ENCODE measurements at places on chromosomes 2 and 18. TPM values are rescaled to one million over a fixed set of nuclear protein-coding genes. Genes with fewer than 3 reads are reported as not detected.

GRCh38 chr18:25175558-25176517 is 176.1 kb downstream of the ZNF521 start:
- DNase-seq = no peak

DNA sequence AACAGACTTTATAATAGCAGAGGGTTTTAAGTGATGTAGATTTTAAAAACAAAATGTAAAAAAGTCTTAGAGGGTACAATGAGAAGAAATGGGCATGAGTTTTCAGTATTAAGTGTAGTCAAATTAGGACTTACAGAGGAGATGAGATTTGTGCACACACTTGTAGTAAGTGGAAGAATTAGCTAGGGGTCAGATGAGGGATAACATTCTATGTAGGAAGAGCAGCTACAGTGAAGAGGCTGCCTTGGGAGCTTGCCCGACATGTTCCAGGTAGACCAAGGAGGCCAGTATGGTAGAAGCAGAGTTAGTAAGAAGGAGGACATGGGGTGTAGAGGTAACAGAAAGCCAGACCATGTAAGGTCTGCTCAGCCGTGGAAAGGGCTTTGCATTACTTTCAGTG is 189.2 kb upstream of the DSEL start:
- no peak for DNase-seq

DNA sequence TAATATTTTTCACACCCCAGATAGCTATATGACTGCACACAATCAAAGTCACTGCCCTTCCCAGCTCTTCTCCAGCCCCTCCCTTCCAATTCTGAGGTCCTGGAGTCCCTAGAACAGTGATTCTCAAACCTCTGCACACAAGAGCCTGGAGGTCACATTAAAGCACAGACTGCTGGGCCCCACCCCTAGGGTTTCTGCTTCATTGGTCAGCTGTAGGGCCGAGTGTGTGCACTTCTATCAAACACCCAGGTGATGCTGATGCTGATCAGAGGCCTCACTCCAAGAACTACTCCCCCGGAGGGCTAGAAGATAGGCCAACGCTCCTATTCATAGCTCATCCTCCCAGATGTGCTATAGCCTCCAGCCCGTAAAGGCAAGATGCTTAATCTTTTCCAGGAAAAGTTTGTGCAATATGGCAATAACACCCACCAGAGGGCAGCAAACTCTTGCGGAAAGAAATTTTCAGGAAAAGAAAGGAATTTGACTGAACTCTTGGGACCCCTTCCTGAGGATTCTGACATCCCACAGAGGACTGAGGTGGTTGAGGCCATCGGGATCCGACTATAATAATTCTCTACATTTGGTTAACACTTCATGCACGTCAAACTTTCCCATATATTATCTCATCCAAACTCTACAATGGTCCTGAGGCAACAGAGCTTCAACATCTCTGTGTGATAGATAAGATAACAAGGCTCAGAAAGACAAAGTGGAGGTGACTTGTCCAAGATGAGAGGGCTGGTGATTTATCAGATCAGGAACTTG is 194.2 kb upstream of the PKDCC start:
- no peak for DNase-seq

GRCh38 chr2:56898986-56899385 is 715.2 kb downstream of the CCDC85A start:
- DNase-seq = no peak

GRCh38 chr18:13039806-13040205 is 48.6 kb downstream of the CEP192 start:
- DNase-seq = no peak

- DNase-seq = no peak
Observed at GRCh38 chr2:197879812-197880408, 75.5 kb downstream of the PLCL1 start.

DNA sequence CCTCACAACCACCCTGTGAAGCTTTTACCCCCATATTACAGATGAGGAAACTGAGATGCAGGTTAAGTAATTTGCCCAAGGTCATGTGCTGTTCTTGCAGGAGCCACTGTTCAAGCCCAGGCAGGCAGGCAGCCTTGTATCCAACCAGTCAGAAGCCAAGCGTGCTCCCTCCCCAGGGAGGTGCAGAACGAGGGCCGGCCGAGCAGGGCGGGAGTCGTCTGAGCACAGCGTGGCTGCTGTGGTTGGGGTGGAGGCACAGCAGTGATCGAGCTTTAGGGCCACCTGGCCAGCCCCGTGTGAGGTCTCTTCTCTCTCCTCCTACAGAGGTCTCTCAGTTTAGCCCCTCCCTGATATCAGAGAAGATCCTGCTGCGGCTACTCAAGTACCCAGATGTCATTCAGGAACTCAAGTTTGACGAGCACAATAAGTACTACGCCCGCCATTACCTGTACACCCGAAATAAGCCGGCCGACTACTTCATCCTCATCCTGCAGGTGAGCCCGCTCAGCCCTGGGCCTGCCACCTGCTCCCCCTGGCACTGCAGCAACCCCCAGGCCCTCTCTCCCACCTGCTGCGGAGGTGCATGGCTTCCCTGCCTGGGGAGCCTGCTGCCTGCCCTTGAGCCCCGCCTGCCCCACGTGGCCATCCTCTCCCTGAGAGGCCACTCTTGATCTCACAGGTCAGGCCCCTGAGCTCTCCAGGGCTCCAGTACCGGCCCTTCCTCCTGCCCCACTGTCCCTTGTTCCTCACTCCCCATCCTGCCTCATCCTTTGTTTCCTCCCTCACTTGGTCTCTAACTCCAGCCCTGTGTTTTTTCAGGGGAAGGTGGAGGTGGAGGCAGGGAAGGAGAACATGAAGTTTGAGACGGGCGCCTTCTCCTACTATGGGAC is 17.1 kb upstream of the CNNM3 start:
- no peak for DNase-seq

The ZC3H6 gene
- total RNA-seq = 17.0 TPM

The DOK6 gene
- total RNA-seq = 8.7 TPM

The PJVK gene
- 5.0 TPM for total RNA-seq
